Motor neuron (in vitro differentiated cells): ENCODE measurements at places on chromosomes 5 and 9. TPM values are rescaled to one million over a fixed set of nuclear protein-coding genes. Genes with fewer than 3 reads are reported as not detected.
A peak's percentile ranks its signal among the peaks of the same experiment; 100 is the strongest.

ABLIM3 gene
- 5.8 and 11.4 TPM in 2 replicates for total RNA-seq

GRCh38 chr5:125100951-125101350 lies 354.5 kb upstream of the ZNF608 start:
- ATAC-seq: no peak

DNA sequence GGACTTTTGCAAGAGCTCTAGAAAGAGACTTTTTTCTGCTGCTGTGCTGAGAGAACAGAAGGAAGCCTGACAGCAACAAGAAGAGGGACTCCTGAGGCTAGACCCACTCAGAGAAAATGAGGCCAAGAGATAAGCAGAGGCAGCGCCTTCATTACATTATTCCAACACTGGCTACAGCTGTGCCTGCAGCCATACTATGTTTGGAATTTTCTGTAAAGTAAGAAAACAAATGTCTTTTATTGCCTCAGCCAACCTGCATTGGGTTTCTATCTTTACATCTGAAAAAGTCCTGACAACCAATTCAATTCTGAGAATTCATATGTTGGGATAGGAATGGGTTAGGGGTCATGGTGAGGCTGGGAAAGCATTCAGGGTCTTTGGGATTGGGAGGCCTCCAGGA lies 33.7 kb downstream of the FAT2 start:
- no peak for ATAC-seq

TRPM6 gene
- 0.10 and 0.14 TPM in 2 replicates for total RNA-seq

GRCh38 chr9:27602142-27602861 lies 29.0 kb upstream of the C9orf72 start:
- no peak for ATAC-seq

DNA sequence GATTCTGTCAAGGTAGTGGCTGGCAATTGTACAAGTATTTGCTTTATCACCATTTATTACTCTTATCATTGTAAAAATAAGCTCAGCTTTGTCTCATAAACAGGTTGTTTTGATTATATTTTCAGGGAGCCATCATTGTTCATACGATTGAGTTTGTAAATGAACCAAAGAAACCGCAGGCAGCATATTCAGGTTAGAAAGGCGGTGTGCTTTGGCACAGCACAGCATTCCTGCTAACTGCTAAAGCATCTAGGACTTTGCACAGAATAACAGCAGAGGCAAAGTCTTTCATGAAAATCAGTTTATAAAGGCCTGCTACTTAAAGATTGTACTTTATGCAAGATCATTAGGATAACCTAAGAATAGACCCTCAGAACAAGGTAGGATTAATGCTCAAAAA lies 281.5 kb upstream of the SLC24A2 start:
- ATAC-seq: no peak

GRCh38 chr5:102218159-102218558 lies 77.9 kb downstream of the SLCO4C1 start:
- ATAC-seq: peak; percentile 31

DNA sequence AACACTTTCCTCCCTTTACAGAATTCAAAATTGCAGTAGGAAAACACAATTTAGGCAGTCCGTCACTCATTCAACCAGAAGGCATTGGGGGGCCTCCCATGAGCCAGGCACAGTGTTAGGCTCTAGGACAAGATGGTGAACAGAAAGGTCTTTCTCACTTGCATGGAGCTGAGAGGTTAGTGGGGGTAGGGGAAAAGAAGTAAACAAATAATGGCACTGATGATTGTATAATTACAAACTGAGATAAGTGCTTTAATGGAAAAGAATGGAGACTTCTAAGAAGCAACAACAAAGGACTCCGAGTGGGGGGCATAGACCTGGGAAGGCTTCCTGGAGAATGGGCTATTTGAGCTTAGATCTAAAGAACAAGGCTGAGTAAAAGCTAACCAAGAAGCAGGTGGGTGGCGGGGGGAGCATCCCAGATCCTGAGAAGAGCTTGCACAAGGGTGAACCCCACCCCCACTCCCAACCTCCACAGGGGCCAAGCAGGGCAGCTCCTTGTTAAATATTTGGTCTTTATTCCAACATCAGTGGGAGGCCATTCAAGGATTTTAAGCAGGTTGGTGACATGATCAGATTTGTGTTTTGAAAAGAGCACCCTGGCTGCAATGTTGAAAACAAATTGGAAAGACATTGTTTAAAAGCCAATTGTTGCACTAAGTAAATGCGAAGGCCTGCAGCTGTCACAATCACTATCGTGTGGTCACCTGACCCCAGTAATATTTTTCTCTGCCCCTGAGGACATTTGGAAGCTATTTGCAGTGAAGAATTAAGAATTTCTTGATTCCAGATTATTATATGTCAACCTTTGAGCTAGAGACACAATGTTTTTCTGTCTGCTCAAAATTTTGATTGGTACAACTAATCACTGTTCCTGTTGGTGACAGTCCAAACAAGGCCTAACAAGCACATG lies 73.9 kb upstream of the EFNA5 start:
- no peak for ATAC-seq

SPINK6 gene
- not detected in 2 replicates for total RNA-seq

HAND1 gene
- 0.39 TPM in 1 of 2 replicates, not detected in the other for total RNA-seq

DNA sequence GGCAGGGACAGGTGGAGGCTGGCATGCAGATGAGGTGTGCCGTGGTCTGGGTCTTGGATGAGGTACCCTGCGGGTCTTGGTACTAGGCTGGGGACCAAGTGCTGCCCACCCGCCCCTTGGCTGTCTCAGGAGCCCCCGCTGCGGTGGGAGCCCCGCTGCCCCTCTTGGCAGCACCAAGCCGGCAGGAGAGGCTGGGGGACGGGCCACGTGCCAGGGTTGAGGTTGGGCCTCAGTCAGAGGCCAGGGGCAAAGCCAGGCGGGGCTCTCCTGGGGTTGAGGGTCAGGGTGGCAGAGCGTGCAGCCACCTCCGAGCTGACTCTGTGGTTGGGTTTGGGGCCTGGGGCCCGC lies 2.0 kb downstream of the CARD9 start:
- no peak for ATAC-seq

CLINT1 gene
- 74.8 and 82.8 TPM in 2 replicates for total RNA-seq

PTPN3 gene
- 7.3 and 7.9 TPM in 2 replicates for total RNA-seq

GRCh38 chr9:133031130-133031422 lies 279 bp downstream of the GTF3C5 start:
- no peak for ATAC-seq

DMGDH gene
- 5.1 and 6.7 TPM in 2 replicates for total RNA-seq

FOXD4 gene
- 0.63 and 0.77 TPM in 2 replicates for total RNA-seq

- no peak for ATAC-seq
Measured at GRCh38 chr9:118362596-118362995, 658.4 kb downstream of the TLR4 start.

- no peak for ATAC-seq
Measured at GRCh38 chr9:117091529-117091928, 323.3 kb downstream of the ASTN2 start.

DNA sequence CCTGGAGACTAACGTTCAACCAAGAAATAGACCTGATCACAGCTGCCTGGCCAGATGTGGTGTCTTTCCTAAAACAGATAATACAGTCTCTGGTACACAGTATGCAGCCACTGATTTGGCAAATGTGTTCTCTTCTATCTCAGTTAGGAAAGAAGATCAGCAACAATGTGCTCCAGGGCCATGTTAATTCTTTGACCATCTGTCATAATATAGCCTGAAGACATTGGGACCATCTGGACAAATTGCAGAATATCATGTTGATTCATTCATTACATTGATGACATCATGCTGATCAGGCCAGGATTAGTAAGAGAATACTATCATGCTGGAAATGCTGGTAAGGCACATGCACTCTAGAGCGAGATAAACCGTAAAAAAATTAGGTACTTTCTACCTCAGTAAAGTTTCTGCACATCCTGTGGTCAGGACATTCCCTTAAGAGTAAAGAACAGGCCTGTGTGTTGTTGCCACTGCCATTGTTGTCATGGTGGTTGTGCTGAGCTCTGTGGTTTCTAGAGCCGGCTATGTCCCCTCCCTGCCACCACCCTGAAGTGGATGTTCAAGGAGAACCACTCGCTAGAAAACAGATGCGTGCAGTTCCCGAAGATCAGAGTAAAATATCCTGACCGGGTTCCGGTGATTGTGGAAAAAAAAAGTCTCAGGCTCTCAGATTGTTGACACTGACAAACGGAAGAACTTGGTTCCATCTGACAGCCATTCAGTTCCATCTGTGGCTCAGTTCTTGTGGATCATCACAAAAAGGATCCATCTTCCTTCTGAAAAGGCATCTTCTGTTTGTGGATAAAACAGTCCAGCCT lies 6.4 kb upstream of the JMY start:
- peak; percentile 40 for ATAC-seq

DNA sequence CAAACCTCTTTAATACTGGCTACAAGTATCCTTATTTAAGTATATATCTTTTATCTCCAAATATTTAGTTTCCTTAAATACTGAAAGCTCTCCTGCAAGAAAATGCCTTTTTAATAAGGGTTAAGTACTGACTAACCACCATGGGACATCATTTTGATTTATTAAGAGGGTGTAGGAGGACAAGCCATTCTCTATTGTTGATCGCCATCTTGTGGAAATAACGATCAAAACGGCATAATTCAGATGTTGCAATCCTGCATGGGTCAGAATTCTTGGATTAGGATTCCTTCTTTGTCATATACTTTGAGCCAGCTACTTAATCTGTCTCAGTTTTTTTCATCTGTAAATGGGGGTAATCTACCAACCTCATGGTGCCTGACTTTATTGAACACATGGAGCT lies 28.7 kb upstream of the C5orf46 start:
- peak; percentile 66 for ATAC-seq

DNA sequence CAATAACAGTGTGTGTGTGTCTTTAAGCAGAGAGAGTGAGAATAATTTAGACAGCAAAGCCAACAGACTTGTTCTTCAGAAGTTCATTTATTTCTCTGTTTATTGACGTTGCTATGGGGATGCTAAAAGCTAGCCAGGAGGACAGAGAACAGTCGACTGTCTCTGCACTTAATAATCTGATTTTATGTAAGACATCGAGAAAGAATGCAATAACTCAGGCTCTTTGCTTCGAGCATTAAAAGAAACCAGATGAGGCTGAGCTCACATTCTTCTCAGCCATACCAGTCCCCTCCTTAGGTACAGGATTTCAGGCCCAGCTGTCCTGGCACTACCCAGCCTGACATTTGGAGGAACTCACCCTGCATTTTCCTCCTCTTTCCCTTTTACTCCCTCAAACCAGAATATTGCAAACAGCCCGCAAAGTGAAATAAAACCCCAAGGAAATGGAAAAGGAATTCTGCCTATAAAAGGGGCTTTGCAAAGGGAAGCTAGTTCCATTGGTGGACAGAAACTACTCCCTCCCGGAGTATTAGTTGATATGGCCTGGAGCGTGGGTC lies 44.5 kb upstream of the DPYSL3 start:
- peak; percentile 84 for ATAC-seq

DNA sequence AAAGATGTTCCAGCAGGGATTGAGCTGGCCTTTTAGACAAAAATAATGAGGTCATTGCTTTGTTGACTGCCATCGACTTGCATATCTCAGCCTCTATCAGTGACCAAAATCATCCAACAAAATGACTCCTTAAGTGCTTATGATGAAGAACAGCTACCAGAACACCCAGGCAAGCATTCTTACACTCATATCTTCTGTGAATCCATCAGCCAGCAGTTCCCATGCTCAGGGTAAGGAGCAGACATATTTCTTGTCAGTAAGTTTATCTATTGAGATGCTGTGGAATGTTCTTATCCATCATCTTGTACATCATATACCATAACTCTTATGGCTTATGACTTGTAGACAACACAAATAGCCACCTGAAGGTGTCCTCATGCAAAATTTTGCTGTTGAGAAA lies 20.2 kb upstream of the SPDL1 start:
- no peak for ATAC-seq

DNA sequence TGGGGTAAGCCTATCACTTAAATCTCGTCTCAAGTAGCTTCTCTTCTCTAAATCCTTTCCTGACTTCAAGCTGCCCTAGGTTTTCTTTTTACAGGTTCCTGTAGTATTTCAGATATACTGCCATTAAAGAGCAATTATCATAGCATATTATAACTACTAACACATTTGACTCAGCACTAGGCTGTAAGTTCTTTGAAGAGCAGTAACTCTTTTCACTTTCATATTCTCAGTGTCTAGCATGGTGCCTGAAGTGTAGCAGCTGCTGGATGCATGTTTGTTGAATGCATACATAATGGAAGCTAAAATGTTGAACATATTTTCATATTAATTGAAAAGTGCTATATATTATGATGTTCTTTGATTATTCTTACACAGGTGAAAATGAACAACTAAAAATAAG lies 22.5 kb downstream of the CCDC152 start:
- ATAC-seq: no peak

TMC1 gene
- total RNA-seq: 0.18 and 0.21 TPM in 2 replicates
